Bone marrow (tissue), 2 donors: ENCODE measurements at places on chromosomes 3 and 15.

DNA sequence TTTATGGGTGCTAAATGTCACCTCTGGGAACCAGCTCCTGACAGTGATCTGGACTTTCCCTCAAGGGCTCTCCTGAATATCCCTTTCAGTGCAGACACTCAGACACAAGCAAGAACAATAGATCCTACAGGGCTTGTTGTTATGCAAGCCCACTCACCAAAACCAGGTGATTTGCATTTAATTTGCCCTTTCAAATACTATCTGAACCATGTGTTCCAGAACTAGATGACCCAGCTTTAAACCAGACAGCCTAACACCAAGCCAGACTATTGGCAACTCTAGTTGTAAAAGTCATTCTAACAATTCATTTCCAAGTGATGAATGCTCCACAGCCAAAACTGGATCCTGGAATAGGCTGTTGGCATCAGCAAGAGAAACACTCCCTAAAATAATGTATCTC, 5.6 kb upstream of the ATP8B4 start:
- DNase-seq: no peak

- peak; percentile 35 for DNase-seq
These were observed 89.3 kb downstream of the SLCO3A1 start for GRCh38 chr15:91942720-91943394.

- no peak for DNase-seq
These were observed 111.5 kb upstream of the FLNB start for GRCh38 chr3:57896691-57897090.

DNA sequence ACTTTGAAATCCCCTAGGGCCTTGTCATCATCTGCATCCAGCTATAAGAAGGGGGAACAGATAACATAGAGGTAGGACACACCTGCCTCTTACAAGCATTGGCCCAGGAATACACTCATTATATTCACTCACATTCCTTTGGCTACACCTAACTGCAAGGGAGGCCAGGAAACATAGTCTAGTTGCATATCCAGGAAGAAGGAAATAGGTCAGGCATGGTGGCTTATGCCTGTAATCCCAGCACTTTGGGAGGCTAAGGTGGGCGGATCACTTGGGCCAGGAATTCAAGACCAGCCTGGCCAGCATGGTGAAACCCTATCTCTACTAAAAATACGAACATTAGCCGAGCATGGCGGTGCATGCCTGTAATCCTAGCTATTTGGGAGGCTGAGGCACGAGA, 48.8 kb downstream of the GTPBP8 start:
- no peak for DNase-seq
